NCI-H524 (cell line): ENCODE measurements at places on chromosomes 4 and X.
A peak's percentile ranks its signal among the peaks of the same experiment; 100 is the strongest.

DNA sequence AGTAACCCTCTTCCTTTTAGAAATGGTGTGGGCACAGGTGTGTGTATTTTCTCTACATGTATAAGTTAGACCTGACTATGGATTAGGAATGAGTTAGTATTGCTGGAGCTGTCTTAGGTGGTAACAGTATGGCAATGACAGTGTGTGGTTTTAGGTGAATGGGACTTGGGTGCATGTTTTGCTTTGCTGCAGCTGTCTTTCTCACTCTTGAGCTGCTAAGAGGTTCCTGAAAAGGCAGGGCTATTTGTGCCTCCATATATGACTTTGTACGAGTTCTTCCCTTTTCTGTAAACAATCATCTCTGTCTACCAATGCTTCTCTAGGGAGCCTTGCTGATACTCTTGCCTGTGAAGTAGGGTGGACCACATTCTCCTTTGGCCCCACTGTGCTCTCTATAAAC lies 234.8 kb upstream of the HHIP start:
- no peak for DNase-seq

GRCh38 chr4:72900952-72901351 lies 168.6 kb downstream of the COX18 start:
- peak; percentile 71 for DNase-seq

- DNase-seq = no peak
Measured at GRCh38 chr4:186700746-186701145, 22.9 kb downstream of the FAT1 start.

GRCh38 chr4:87032884-87033533 lies 98.2 kb downstream of the AFF1 start:
- DNase-seq = no peak

GRCh38 chr4:25107827-25108516 lies 52.3 kb downstream of the SEPSECS start:
- DNase-seq = no peak

DNA sequence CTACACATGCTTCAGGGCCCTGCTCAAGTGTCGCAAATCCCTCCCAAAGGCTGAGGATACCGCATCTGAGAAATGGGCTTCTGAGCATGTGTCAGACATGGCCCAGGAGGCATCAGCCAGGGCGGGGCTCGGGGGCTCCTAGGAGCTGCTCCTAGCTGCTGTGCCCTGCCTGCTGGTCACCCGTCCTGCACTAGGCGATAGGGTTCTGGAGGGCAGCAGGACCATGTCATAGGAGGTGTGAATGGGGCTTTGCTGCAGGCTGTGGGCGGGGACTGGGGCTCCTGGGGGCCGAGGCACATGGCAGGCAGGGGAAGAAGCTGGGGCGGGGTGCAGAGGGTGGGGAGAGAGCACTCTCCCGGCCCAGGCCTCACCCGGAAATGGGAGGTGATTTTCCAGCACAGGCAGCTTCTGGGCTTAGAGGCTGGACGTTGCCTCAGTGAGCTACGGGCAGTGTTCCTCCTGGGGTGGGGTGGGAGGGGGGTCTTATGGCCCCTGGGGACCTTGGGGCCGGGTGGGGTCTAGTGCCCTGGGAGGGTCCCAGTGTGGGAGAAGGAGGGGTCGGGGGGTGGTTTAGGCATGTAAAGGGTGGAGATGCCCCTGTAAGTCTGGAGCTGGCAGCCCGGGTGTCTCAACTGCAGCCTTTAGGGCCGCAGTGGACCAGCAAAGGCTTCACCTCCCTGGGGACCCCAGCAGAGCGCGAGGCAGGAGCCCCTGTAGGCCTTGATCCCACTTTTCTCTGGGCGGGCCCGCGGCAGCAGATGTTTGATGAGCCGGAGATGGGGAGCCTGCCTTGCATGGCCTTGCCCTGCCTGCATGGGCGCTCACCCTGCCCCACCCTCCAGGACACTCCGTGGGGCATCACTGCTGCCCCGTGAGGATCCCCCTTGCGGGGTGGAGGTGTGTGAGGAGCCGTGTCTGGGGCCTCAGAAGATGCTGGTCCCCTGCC lies 98.6 kb upstream of the LRPAP1 start:
- no peak for DNase-seq

- DNase-seq = no peak
Measured at GRCh38 chr4:53924333-53925049, 139.9 kb downstream of the CHIC2 start.

DNA sequence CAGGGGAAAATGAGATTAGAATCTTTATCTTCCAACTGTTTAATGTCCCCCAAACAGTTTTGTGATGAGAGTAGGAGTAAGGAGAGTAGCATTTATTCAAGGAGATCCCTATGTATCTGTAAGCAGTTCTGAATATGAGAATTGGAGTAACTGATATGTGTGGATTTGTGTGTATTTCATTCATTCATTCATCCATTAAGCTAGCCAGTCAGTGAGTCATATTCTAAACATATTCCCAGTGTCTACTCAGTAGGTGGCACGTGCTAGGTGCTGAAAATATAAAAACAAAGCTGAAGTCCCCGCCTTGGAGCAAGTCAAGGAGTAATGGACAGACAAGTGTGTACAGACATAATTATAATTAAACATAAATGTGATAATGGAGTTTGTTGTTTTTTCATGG lies 12.4 kb upstream of the STX18 start:
- DNase-seq = no peak

DNA sequence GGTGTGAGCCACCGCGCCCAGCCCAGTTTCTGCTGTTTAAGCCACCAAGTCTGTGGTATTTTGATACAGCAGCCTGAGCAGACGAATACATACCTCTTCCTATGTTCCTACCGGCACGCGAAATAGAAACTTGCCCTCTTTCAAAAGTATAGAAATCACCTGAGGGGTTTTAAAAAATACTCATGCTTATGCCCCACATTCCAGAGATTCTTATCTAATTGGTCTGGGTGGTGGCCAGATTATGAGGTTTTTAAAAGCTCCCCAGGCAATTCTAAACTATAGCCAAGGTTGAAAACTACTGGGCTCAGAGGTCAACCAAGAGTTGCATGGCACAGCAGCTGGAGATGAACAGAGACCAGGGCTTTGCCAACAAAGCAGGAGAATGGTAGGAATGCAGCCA lies 24.9 kb upstream of the HUWE1 start:
- DNase-seq = no peak

DNA sequence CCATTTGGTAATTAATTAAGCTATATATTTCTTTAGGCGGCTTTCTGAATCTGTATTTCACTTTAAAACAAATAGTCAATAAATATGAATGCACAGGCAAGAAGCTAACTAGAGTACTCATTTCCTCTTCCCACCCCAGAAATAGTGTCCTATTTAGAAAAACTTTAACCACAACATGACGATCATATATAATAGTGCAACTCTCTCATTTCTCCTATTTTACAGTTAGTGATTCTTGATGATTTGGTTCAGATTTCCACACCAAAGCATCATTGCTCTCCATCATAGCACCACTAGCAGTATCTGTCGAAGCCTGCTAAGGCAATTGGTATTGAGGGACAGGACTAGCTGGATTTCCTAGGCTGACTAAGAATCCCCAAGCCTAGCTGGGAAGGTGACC lies 184.0 kb upstream of the GALNTL6 start:
- DNase-seq = no peak

DNA sequence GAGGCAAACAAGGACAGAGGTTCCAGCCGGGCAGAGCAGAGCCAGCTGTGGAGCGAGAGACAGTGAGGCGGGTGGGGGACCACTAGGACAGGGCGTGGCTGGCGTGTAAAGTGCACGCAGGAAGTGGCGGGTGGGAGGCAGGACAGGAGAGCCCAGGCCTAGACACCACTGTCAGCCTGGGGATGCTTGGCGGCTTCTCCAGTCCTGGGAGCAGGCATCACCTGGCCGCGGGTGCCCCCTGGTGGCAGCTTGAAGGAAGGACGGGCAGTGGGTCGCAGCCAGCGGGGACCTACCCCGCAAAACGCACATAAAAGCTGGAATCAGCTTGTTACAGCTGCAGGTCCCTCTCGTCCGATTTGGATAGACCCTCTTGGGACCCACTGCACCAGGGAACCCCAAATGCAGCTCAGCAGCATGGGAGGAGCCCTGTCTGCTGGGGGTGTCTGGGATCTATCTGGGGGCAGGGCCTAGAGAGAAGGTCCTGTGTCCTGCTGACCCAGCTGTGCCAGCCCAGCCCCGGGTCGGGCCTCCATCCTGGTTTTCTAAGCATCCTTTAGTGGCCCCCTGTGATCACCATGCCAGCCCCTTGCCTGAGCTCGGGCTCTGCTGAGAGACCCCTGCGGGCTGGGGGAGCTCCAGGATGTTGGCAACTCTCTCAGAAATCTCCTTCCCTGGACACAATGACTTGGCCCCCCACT lies 57.7 kb downstream of the WFS1 start:
- peak; percentile 33 for DNase-seq

GRCh38 chr4:80922941-80923340 lies 107.6 kb upstream of the BMP3 start:
- DNase-seq = no peak

DNA sequence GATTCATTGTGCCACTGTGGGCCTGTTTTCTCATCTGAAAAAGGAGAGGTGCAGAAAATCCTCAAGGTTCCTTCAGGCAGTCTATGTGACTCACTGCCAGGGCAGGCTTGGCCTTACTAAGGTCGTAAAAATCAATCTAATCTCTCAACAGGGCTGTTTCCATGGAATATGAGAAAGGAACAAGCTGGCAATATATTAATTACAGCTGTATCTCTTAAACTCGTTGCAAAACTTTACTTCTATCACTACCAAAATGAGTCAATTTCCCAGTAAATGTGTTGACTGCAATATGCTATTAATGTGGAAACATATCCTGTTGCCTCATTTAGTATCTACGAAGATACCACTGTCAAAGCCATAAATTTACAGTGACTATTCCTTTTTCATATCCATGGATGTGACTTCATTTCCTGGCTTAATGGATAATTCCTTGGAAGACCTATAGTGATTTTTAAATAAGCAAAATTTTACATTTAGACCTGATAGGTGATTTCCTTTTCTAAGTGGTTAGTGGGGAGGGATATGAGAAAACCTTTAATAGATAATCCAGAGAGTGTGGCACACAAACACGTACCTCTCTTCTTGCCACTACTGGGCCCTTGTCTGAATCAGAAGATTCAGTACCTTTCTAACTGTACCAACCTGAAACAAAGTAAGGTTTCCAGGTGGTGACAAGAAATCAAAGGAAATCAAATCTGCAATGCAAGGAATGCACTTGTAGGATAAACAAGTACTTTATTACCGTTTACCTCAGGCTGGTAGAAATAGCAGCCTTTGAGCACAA lies 127.4 kb upstream of the FTHL17 start:
- no peak for DNase-seq

GRCh38 chr4:154406018-154406795 lies 85.4 kb downstream of the DCHS2 start:
- DNase-seq = no peak

DNA sequence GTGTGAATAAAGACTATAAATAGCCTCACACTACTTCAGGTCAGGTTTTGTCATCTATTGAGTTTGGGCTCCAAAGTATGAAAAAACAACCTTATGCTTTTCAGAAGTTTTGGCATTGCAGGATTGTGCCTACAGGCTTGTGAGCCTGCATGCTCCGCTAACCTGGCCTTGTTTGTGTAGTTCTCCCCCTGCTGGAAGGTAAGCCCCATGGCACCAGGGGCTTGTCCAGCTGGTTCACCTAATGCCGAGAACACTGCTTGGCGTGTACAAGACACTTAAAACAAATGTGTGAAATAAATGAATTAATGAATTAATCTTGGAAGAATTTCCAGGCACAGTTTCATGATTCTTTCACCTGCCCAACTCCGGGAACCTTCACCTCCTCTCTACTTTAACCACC lies 1.8 kb upstream of the HSD17B10 start:
- DNase-seq = peak; percentile 57

- DNase-seq = no peak
Measured at GRCh38 chrX:154819771-154820341, 14.6 kb upstream of the MPP1 start.

- no peak for DNase-seq
Measured at GRCh38 chr4:8198906-8199593, at the start of gene SH3TC1. Gene SH3TC1, plus strand, starts transcription at chr4:8199290. Its CDS starts 5,905 bp downstream, at chr4:8205195.

DNA sequence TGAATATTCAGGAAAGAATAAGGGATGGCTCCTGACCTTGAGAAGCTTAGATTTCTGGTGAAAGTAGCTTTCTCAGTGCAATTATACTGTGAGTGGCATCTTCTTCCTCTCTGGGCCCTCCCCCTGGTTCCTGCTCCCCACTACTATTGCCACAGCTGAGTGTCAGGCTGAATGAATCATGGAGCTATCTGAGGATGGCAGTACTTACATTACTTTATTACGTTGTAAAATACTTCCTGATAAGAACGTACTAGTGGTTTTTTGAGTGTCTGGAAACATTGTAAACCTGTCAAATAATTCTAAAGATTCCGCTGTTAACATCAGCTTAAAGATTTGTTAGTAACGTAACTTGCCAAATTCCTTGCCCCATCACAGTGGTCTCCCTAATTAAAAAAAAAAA lies 36.2 kb downstream of the ARHGAP10 start:
- no peak for DNase-seq

DNA sequence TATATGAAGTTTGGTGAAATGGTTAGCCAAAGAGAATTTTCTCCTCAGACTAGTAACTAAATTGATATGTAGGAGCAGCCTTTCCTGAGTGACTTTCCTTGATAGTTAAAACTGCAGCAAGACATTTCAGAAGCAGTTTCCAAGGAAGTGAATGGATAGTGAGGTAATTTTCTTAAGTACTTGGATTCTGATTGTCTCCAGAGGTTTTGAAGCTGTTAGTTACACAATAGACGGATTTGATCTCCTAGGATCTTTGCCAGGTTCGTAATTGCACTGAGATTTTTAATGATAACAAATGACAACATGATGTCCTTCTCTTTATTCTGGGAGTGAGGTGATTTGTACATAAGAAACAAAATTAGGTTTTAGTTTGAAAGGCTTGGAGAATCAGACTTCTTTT lies 29.2 kb downstream of the PRRG1 start:
- no peak for DNase-seq

DNA sequence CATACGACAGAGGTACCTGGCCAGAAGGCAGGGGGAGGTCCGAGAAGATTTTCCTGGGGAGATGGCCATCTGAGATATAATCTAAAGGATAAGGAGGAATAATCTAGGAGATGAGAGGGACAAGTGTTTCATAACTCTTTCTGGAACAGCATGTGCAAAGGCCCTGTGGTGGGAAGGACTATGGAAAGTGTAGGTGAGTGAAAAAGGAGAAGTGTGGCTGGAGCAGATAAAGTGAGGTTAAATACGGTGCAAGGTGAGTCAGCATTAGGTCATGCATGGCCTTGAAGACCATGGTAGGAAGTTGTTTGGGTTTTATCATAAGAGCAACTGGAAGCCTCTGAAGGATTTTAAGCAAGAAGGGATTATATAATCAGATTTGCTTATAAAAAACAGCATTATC lies 34.6 kb upstream of the MTM1 start:
- no peak for DNase-seq

DNA sequence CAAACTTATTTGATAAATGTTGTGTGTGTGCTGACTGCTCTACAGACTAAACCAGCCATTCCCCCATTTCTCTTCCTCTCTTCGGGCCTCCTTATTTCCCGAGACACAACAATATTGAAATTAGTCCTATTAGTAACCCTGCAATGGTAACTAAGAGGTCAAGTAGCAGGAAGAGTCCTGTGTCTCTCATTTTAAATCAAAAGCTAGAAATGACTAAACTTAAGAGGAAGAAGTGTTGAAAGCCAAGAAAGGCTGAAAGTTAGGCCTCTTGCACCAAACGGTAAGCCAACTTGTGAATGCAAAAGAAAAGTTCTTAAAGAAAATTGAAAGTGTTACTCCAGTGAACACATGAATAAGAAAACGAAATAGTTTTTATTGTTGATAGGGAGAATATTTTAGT lies 357.8 kb upstream of the SLC7A11 start:
- DNase-seq = no peak

GRCh38 chrX:105820247-105820646 lies 2.1 kb upstream of the NRK start:
- peak; percentile 3 for DNase-seq

- no peak for DNase-seq
Measured at GRCh38 chr4:83251447-83251830, 33.2 kb downstream of the COQ2 start.
